ENCODE measurements at places on chromosomes 11 and 22.
A peak's percentile ranks its signal among the peaks of the same experiment; 100 is the strongest.

- DNase-seq = no peak
Observed at GRCh38 chr11:79128291-79128690, 312.5 kb downstream of the TENM4 start.

DNA sequence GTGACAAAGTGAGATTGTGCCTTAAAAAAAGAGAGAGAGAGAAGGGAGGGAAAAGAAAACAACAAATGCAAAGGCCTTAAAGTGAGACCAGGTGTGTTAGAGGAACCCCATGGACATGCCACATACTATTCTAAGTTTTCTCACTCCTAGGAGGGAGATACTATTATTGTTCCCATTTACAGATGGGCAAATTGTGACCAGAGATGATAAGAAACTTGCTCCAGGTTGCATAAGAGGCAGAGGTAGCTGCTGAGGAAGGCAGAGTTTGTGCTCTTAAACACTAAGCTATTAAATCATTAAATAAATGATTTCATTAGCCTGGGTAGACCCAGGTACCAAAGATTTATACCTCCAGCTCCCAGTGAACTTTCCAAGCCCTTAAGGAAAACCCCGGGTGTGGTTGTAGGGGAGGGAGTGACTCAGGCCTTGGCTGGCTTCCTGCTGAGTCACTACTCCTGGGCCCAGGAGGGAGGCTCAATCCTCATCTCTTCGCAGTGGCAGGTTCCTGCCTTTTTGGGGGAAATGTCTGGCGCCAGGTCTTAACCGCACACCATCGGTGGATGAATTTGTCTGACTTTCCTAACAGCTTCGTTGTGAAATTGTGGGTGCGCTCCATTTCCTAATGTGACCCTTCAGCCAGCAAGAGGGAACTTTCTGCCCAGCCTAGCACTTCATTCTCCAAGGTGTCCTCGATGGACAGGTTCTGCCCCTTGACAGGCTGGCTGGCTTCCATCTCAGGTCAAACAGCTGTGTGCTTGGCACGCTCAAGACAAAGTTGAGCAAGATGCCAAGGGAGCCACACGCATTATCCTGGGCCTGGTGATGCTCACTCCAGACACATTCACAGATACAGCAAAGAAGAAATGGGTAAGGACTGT is 33.4 kb upstream of the PTPRJ start:
- DNase-seq = no peak

DNA sequence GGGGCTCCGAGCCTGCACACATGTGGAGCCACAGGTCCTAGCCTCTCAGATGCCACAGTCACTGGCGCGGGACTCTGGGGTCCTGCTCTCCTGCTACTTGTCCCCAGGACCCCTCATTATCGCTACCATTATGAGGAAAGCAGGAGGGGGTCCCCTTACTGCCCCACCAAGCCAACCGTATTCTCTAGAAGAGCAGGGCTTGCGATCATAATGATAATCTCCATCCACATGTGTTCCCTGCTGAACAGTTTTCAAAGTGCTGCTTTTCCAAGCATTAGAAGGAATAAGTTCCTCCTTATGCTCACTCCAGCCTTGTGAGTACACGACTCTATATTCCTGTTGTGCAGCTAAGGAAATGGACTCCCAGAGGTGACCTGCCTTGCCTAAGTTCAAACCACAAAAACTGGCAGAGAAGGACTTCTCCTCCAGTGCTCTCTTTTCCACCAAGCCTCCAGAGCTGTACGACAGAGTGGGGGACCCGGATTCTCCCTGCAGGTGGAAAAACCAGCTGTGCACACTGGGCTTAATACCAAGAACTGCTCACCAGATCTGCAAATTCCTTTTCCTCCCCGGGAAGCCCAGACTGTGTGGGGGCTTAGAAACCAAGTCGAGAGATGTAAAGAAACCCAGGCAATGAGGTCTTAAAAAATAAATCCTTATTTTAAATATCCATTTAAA is 92.8 kb upstream of the DRD2 start:
- DNase-seq = no peak

GRCh38 chr11:27234961-27235360 is 128.1 kb downstream of the CCDC34 start:
- DNase-seq = no peak

DNA sequence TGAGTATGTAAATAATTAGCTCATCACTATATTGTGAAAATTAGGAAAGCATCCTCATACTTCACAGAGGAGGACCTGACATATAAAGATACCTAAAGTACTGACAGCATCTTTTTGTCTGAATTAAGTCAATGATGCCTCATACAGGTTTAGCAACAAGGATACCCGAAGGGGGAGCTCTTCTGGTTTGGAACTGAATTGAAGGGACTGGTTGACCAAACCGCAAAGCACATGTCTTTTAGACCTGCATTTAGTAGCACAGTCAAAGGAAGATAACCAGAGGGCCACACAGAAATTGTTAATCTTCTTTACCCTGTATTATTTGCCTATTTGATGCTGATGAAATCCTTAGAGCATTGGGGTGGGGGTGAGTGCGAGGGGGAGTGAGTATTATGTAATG is 12.9 kb upstream of the WT1 start:
- DNase-seq = no peak

- no peak for DNase-seq
Observed at GRCh38 chr11:35786188-35786587, 123.6 kb downstream of the TRIM44 start.

- DNase-seq = no peak
Observed at GRCh38 chr11:91133361-91133760, 910.5 kb upstream of the CHORDC1 start.

DNA sequence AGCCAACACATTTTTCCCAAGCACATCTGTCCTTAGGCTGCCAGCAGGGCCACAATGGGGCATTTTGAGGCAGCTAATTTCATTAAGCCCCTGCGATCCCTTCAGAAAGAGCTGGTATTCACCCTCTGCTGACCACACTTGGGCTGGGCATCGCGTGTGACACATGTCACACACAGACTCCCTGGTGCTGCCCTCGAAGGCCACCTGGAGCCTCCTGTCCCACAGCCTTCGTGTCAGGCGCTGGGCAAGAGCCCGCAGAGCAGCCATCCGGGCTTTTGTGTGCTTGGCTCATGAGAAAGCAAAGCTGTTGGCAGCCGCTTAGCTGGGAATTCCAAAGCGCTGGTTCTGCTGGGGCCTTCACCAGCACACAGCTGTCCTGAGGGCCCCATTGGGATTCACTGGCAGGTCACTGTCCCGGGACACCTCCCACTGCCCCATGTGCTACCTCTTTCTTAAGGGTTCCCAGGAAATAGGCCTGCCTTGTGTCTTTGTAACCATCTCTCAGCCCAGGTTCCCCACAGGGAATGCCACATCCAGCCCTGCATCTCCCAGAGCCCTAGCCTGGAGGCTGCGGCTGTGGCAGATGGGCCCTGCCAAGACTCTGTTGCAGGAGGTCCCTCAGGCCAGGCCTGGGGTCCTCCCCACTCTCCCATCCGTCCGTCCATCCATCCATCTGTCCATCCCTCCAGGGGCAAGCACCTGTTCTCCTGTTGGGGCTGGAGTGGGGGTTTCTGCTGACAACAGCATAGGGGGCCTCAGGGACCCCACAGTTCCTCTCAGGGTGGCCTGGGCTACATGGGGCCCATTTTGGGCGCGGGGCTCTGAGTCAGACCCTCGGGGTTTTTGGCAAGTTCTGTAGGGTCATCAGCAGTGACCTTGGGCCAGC is 4.9 kb downstream of the CLDN5 start:
- DNase-seq = no peak

GRCh38 chr11:128525411-128526243 is 61.7 kb downstream of the ETS1 start:
- DNase-seq = no peak

- DNase-seq = no peak
Observed at GRCh38 chr11:12213883-12214282, 103.5 kb downstream of the MICAL2 start.

- no peak for DNase-seq
Observed at GRCh38 chr22:27740202-27740748, 61.3 kb downstream of the MN1 start.

DNA sequence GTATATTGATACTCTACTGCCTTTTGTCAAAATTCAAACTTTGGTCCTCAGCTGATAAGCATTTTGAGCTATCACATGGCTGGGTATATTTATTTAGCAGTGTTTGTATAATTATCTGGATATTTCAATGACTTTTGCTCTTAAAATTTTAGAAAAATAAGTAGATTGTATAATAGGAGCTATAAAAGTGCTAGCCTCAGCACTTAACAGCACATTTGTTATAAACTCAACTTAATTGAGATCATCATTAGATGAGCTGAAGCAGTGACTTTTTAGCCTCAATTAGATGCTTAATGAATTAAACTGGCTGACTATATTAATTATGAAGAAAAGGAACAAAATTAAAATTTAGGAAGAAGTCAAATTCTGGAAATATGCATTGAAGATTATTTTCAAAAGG is 429.9 kb downstream of the DYNC2H1 start:
- DNase-seq = no peak

DNA sequence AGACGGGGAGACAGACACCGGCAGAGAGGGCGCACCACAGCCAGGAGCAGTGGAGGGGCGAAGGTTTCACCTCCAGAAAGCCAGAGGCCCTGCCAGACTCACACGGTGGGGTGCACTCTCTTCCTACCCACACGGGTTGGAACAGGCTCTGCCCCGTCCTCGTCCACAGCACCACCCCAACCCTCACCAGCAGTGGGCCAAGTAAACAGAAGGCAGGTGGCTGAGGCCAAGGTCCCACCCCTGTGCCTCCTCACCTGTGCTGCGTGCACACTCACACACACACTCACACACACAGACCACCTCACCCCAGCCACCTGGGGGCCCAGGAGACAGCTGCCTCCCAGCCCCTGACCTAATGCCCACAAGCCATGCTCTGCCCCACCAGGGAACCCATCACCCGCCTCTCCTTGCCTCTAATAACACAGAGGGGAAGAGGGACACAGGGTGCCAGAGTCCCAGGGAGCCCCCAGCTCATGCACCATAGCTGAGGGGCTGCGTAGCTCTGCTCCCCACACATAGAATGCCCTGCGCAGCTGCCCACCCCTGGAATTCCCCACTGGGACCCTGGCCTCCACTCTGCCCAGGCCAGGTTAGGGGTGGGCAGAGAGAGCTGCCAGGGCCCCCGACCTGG is 3.1 kb downstream of the CYB5R3 start:
- no peak for DNase-seq

GRCh38 chr22:38513063-38513462 is 7.0 kb upstream of the DDX17 start:
- no peak for DNase-seq

GRCh38 chr11:63289658-63290057 is 46.3 kb upstream of the SLC22A25 start:
- DNase-seq = no peak

GRCh38 chr22:17366830-17367229 is 2.4 kb upstream of the CECR2 start:
- DNase-seq = peak; percentile 75

GRCh38 chr22:31841078-31841827 is 87.4 kb downstream of the DEPDC5 start:
- DNase-seq = no peak

DNA sequence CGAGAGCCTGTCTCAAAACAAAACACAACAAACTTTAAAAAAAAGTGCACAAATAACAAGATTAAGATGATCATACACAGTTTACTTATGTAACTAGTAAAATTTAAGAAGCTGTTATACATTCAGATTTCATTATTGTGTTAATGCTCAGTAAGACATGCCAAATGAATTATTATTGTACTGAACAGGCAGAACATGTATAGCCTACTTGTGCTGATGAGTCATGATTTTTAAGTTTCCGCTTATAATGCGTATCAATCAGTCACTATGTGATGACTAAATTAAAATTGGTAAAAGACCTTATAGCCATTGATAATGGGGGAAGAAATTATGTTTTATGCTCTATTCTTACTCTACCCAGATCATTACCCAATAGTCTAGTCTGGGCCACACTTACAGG is 20.5 kb upstream of the EXPH5 start:
- DNase-seq = no peak

GRCh38 chr11:46367916-46368267 is 13.6 kb upstream of the MDK start:
- DNase-seq = no peak

- DNase-seq = no peak
Observed at GRCh38 chr11:33577204-33577603, 123.4 kb downstream of the C11orf91 start.

DNA sequence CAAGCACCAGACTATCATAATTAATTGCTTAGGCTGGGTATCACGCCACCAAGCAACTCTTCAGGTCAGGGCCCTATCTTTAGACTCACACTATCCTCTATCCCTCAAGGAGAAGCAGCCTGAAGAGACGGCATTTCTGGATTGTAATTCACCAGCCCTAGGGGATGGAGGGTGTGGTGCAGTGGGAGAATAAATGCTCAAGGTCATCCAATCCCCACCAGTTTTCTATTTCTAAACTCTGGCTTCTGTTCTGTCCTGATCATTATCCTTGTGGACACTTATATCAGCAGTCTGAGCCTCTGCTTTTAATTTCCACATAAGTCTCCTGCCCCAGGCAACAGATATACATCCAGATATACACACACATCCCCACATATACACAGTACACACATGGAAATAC is 13.1 kb upstream of the SIK2 start:
- no peak for DNase-seq

DNA sequence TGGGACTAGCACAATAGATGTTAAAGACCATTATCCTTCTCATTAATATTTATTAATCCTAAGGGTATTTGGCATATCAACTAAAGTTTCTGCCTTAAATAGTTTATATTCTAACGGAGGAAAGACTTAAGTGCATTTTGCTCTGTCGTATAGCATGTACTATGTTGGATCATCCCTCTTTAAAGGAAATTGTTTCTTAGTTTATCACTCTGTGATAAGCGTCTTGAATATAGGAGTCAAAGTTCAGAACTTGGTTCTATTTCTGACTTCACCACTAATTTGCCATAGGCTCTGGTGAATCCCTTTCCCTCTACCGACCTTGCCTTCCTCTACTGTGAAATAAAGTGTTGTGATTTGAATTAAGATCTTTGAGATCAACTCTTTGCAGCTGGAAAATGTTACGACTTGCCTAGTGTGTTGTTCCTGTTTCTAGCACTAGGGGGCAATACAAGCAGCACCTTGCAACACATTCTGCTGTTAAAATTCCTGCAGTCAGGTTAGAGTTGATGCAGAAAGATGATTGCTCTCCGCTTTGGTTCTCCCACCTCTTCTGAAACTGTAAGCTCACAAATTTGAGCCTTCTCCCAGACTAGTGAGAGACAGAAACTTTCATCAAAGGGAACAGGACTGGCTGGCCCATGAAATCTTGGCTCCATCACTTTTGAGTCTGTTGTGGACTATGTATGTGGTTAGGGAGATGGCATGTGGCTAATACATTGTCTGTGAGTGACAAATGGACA is 27.8 kb upstream of the ZNRF3 start:
- DNase-seq = peak; percentile 92

Data from eye (tissue), 1 donor.